Thymus (tissue), 14 donors: ENCODE measurements at places on chromosomes 13 and 19.

GRCh38 chr19:51398096-51398704 is 7.8 kb upstream of the C19orf84 start:
- no peak for DNase-seq

GRCh38 chr13:99941086-99941485 is 30.5 kb downstream of the ZIC5 start:
- DNase-seq, result no peak

DNA sequence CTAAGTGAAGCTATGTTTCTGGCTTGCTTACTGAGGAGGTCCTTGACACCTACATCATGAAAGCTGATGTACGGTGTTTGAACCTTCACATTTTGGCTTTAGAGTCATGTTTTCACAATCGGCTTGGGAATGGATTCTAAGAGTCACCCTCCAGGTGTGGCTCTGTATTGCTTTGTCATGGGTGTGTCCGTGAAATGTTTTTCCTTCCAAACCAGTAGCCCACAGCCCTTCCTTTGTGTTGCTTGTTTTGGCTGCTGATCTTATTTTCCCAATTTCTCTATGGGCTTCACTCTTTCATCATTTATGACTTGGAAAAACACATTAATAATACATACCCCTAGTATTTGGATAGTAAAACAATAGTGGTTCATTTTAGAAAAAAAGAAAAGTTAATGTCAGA is 240.6 kb downstream of the GGACT start:
- no peak for DNase-seq

- DNase-seq, result no peak
Observed at GRCh38 chr13:40116008-40116407, 460.5 kb downstream of the COG6 start.

GRCh38 chr19:39070888-39071287 is 13.3 kb upstream of the ACP7 start:
- DNase-seq, result no peak

DNA sequence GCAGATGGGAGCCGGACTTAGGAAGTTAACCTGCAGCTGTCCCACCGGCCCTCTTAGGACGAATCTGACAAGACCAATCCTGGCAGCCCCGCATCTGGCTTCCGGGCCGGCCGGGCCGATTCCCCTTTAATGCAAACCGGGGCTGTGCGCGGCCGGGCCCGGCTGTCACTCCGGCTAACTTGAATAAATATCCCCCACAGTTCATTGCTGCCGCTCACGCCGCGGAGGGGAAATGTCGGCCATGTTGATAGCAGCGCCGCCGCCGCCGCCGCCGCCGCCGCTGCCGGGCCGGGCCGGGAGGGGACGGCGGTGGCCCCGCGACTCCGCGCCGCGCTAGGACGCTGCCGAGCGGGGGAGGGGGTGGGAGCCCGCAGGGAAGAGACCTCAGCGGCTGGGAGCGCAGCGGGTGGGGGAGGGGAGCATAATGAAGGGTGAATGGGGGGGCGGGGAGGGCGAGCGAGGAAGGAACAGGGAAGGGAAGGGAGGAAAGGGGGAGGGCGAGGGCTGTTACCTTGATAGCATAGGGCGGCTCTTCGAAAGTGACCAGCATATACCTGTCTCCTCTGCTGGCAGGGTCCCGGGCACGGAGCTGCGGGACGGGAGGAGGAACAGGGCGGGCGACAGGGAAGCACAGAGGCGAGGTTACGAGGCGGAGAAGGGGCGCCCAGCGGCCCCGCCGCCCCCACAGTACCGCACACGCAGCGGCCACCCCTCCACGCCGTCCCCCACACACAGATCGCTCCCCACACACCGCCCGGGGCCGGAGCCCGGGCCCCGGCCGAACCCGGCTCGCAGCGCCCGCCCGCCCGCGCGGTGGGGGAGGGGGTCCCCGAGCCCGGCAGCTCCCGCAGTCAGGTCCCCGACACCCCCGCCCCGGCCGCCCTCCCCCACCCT is 1.1 kb downstream of the INTS6 start:
- DNase-seq, result peak; percentile 68

GRCh38 chr19:35249146-35249847 is 495 bp downstream of the LSR start:
- DNase-seq, result no peak

DNA sequence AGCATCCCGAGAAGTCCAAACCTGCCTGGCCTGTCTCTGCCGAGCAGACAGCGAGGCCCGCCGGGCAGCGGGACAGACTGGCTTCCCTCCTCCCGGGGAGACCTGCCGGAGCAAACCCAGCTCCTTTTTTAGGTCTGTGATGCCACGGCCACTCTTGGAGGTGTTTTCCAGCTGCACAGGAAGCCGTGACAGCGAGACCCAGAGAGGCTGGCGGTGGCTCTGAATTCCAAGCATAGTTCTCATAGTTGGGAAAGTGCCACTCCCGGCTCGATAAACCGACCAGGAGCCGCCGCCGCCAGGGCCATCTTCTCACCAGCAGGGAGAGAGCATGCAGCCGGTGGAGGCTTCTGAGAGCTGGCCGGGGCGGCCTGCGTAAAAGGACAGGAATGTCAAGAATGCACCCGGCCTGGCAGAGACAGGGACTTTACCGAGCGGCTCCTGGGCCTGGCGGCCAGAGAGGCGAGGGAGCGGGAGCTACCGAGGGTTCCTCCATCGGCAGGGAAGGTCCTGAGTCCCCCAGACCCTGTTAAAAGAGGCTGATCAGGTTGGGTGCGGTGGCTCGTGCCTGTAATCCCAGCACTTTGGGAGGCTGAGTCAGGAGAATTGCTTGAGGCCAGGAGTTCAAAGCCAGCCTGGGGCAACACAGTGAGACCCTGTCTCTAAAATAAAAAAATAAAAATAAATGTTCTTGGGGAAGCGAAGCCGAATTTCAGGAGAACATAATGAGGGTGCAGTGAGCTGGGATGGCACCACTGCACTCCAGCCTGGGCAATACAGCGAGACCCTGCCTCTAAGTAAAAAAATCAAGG is 64.9 kb downstream of the GADD45B start:
- DNase-seq, result no peak

GRCh38 chr13:27636589-27637288 is 15.0 kb downstream of the POLR1D start:
- no peak for DNase-seq

- DNase-seq, result no peak
Observed at GRCh38 chr19:49337267-49338022, 2.2 kb downstream of the CD37 start.

DNA sequence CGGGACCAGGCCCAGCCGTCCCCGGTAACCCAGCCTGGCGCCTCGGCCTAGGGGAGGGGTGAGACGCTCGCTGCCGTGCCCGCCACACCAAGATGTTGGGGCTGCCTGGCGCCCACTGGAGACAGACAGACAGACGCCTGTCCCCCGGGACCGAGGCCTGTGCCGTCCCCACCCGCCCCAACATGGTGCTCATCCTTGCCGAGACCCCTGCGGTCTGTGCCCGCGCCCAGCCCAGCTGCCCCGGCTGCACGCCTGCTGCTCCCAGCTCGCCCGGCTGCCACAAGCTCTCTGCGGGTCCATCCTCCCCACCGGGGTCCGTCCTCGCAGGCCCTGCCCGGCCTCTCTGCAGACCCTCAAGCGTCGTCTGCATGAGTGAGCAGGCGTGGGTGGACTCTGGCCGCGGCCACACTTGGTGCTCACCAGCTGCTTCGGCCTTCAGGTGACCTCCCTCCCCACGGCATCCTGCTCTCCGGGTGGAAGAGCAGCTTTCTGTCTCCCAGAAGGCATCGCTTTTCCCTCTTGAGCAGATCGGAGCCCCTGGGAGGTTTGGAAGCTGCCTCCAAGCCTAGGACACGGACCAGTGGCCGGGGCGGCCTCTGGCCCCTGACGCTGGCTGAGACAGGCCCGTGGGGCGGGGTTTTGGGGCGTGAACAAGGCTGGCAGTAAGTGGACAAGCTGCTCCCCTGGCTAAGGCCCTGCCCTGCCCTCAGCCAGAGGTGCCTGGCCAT is 6.7 kb upstream of the TMPRSS9 start:
- no peak for DNase-seq

- no peak for DNase-seq
Observed at GRCh38 chr13:69300131-69300530, 807.5 kb upstream of the ATXN8OS start.

GRCh38 chr19:40234429-40235237 is 8.1 kb upstream of the CCNP start:
- no peak for DNase-seq

DNA sequence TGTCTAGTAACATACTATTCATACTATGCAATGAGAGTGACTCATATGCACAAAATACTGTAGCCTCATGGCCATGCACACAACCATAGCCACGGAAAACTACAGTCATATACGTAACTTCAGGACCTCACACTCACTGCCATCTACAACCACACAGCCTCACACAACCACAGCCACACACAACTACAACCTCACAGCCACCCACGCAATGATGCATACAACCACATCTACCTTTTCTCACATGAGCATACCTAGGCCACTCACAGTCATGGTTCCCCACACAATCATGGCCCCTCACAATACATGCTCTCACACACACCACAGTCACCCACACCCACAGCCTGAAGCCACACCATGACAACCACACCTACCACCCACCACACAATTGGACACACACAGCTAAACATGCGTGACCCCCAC is 8.7 kb upstream of the TNFSF14 start:
- DNase-seq, result no peak

GRCh38 chr13:70391678-70392077 is 283.4 kb upstream of the KLHL1 start:
- DNase-seq, result no peak

GRCh38 chr19:4896372-4896771 is 6.3 kb downstream of the ARRDC5 start:
- DNase-seq, result no peak
